Epithelial cell of proximal tubule (primary cell): ENCODE measurements at places on chromosomes 5 and 9. TPM values are rescaled to one million over a fixed set of nuclear protein-coding genes. Genes with fewer than 3 reads are reported as not detected.

The CCDC192 gene
- total RNA-seq = not detected in 2 replicates

The IFNK gene
- total RNA-seq = not detected in 2 replicates

The DIMT1 gene
- 23.2 and 44.3 TPM in 2 replicates for total RNA-seq

The IFNW1 gene
- total RNA-seq = not detected in 2 replicates

The CTNND2 gene
- 0.12 TPM in 1 of 2 replicates, not detected in the other for total RNA-seq

The ZNG1C gene
- 12.9 and 22.4 TPM in 2 replicates for total RNA-seq
